ENCODE measurements at places on chromosomes 7 and 10. TPM values are rescaled to one million over a fixed set of nuclear protein-coding genes. Genes with fewer than 3 reads are reported as not detected.

- DNase-seq: no peak
Measured at GRCh38 chr10:30462513-30462912, 28.5 kb downstream of the MAP3K8 start.

- no peak for DNase-seq
Measured at GRCh38 chr10:68598978-68599770, 39.0 kb downstream of the TET1 start.

Gene SRRM3
- polyA plus RNA-seq: 0.63 TPM

- DNase-seq: no peak
Measured at GRCh38 chr10:33134011-33134751, 176.2 kb upstream of the ITGB1 start.

- DNase-seq: peak; percentile 81
Measured at GRCh38 chr10:72260239-72260975, 13.3 kb upstream of the DDIT4 start.

Gene KIAA1549
- 9.9 TPM for polyA plus RNA-seq

DNA sequence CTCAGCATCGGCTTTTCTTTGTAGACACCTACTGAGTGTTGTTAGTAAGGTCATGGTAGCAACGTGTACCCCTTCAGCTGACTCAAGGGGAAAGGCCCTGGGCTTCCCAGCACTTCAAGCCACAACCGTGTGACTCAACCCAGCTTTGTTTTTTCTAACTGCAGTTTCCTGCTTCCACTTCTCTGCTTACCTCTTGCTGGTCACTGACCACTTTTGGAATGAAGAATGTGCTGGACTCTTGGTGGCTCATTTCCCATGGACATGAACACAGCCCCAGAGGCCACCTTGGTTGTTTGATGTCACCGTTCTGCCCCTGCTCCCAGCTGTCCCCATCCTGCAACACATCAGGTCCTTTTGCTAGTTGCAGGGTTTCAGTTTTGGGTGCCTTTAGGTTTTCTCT is 69.5 kb upstream of the ZNF438 start:
- DNase-seq: no peak

Gene LRIT1
- not detected for polyA plus RNA-seq

GRCh38 chr10:122576291-122576690 is 15.7 kb downstream of the DMBT1 start:
- DNase-seq: no peak

DNA sequence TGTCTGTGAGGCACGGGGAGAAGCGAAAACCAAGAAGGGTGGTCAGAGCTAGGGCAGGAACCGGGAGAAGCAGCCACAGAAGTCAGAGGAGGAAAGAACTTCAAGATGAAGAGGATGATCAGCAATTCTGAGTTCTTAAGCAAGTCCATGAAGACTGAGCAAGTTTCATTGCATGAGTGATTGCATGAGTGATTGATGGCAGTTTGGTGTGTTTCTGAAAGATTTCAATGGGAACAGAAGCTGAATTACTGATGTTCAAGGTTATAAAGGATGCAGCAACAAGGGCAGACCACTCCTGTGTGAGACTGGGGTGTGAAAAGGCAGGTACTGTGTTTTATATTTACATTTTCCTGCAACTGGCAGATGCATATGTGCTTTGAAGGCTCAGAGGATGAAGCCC is 35.4 kb downstream of the CCNY start:
- DNase-seq: no peak
